ENCODE measurements at places on chromosomes 7 and 10.

DNA sequence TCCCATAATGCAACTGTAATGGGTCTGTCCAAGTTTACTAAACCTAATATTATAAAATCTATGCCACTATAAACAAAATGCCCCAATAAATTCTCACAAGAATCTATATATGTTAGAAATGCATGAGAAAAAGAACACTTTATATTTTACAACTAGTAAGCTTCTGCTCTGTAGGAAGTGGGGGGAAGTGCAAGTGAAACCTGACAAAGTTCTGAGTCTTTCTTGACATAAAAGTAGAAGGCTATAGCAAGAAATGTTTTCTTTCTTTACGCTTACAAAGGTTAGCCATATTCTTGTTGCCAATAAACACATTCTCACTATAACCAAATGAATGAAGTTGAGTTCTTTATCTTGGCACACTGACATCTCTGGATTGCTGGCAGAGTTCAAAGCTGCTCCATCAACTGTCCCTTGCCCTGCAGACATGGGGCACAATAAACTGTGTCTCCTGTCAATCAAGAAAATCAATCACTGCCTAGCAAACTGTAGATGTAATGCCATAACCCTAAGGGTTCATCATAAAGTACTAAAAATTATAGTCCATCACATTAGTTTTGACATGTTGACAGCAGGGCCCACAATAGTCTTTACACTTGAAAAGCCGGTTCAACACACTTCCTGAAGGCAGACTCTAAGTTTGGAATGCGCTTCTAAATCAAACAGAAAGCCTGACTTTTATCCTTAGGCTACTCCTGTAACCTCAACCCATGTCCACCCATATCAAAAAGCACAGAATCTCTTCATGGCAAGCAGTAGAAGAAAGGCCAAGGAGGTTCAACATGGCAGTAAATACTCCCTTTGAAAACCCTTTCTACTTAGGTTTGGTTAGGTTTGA lies 58.6 kb downstream of the TPK1 start:
- DNase-seq = no peak

DNA sequence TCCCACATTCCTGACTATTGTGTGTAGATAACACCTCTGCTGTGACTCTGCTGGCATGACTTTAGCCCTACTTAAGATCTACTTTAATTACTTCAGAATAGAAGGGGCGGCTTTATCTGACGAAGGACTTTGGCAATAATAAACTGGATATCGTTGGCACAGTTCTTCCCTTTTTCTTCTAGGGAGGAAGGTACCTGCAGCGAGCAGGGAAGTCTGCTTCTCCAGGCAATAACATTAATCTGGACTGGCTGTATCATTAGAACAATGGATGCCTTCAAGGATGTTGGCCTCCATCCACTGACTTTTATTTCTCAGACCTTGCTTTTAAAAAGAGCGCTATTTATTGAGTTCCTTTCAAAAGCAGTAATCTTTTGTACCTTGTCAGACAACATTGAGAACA lies 172.6 kb upstream of the THSD7A start:
- DNase-seq = no peak

GRCh38 chr7:30460246-30460633 lies 18.3 kb downstream of the NOD1 start:
- no peak for DNase-seq

DNA sequence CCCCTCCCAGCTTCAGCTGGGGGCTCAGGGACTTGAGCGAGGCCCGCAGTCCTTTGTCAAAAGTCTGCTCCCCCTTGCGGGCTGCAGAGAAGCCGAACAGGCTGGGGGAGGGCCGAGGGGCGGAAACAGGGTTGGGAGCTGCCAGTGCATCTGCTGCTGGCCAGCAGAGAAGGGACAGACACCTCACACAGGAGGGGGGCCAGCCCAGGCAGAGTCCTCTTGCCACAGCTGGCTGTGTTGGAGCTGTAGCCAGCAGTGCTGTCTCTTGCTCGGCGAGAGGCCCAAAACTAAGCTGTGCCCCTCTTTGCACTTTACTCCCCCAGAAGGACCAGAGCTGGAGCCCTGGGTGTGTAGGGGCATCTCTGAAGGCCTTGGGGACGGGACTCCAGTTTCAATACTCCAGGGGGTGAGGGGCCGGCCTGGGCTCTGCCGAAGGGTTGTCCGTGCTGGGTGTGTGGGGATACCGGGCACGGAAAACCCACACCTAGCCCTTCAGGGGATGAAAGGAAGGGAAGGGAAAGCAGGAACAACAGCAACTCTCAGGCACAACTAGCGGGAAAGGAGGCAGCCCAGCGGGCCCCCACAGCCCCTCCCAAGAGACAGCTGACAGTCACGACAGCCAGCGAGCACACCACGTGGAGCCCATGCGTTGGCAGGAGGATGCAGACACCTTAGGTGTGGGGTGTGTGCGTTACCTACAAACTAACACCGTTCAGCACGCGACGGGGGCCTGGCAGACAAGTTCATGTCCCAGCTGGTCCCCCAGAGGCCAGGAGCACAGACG lies 17.8 kb downstream of the YKT6 start:
- DNase-seq = no peak

GRCh38 chr7:137834552-137834951 lies 12.2 kb downstream of the DGKI start:
- no peak for DNase-seq

DNA sequence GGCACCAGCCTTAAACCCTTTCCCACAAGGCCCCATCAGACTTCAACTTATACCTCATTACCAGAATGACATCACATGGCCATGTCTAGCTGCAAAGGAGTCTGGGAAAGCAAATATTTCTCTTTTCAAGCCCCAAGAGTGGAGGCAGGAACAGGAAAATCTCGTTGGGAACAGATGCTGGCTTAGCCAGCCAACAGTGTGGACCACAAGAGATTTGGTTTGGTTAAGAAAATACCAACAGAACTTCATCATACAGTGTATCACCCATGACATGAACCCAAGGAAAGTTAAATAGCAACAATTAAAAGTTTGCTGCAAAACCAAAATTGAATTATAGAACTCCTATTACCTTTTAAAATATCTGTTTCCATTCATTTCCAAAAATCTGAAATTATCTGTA lies 2.2 kb upstream of the MET start:
- DNase-seq = no peak

DNA sequence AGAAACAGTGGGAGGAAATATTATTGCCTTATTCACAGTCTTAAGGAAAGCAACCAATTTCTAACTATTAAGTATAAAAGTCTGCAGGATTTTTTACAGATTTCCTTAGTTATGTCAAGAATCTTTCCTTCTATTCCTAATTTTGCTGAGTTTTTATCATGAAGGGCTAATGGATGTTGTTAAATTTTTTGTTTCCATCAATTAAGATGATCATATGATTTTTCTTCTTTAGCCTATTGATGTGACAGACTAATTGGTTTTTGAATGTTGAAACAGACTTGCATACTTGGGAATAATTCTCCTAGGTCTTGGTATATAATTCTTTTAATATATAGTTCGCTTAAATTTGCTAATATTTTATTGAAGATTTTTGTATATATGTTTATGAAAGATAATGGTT lies 569.1 kb upstream of the KCND2 start:
- DNase-seq = no peak

DNA sequence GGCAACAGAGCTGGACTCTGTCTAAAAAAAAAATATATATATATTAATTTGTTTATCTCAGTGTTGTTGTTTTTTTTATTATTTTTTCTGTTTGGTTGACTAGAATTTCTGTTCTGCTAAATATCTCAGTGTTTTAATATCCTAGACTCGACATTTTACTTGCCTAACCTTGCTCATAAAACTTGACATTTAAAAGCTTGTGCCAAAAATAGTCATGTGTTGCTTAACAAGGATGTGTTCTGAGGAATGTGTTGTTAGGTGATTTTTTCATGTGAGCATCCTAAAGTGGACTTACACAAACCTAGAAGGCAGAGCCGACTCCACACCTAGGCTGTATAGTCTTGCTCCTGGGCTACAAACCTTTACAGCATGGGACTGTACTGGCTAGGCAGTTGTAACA lies 23.1 kb downstream of the NRBF2 start:
- peak; percentile 52 for DNase-seq

DNA sequence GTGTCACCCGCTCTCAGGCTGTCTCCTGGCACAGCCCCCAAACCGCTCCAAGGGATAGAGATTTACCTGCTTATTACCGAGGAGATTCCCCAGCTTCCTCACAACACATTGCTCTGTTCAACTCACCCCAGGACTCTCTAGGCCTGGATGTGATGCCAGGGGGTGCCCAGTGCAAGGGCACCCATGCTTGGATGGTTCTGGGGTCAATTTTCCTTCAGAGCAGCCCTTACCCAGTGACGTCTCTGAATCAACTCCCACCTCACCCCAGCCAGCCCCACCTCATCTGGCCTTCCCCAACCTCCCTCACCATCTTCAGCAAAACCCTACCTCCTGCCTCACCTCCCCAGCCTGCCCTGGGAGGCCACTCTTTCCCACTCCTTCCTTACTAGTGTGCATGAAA lies 951.6 kb upstream of the ZNF722 start:
- DNase-seq = no peak

- no peak for DNase-seq
Observed at GRCh38 chr10:67319976-67320375, 376.0 kb downstream of the CTNNA3 start.

GRCh38 chr7:22008087-22008486 lies 62.4 kb upstream of the CDCA7L start:
- no peak for DNase-seq
